Right cardiac atrium (tissue), 5 donors: ENCODE measurements at places on chromosomes 7 and 10. TPM values are rescaled to one million over a fixed set of nuclear protein-coding genes. Genes with fewer than 3 reads are reported as not detected.

Gene PCBD1
- 102 TPM for total RNA-seq

- DNase-seq: peak; percentile 92
These were observed 1.0 kb downstream of the HSPB1 start for GRCh38 chr7:76303202-76304147.

GRCh38 chr10:89093728-89094127 is 103.1 kb downstream of the FAS start:
- DNase-seq: no peak

GRCh38 chr7:29957521-29958310 is 31.9 kb downstream of the SCRN1 start:
- DNase-seq: no peak

Gene C7orf57
- total RNA-seq: not detected
